NCI-H526 treated with DMSO at 0.1 percent for 48 hours (cell line): ENCODE measurements at places on chromosomes 4 and X.
A peak's percentile ranks its signal among the peaks of the same experiment; 100 is the strongest.

DNA sequence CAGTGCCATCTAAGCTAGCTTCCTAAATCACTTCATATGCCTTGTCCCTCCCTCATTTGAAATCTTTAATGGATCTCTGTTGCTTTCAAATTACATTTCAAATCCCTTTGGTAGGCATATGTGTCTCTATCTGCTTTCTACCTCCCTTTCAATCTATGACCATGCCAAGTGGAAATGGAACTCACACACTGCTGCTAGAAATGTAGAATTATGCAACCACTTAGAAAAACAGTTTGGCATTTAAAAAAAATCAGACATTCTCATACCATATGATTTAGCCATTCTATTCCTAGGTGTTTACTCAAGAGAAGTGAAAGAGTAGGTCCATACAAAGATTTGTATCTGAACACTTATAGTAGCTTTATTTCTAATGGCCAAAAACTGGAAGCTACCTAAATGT is 413.5 kb upstream of the INTU start:
- DNase-seq = no peak

- DNase-seq = peak; percentile 2
These were observed 128.5 kb upstream of the ARX start for GRCh38 chrX:25144043-25144940.

DNA sequence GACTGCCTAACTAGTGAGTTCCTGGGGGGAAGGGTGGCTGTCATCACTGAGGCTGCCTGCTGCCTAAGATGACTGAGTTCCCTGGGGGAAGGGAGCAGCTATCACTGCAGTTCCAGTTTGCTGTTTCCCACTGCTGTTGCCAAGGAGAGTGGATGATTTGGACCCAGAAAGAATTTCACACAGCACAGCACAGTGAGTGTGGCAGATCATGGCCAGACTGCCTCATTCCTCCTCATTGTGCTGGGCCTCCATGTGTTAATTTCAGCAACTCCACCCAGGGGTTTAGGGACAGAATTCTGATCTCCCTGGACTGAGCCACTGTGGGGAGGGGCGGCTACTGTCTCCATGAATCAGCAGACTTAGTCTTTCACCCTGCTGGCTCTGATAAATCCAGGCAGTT is 125.0 kb downstream of the TEX13C start:
- DNase-seq = no peak

DNA sequence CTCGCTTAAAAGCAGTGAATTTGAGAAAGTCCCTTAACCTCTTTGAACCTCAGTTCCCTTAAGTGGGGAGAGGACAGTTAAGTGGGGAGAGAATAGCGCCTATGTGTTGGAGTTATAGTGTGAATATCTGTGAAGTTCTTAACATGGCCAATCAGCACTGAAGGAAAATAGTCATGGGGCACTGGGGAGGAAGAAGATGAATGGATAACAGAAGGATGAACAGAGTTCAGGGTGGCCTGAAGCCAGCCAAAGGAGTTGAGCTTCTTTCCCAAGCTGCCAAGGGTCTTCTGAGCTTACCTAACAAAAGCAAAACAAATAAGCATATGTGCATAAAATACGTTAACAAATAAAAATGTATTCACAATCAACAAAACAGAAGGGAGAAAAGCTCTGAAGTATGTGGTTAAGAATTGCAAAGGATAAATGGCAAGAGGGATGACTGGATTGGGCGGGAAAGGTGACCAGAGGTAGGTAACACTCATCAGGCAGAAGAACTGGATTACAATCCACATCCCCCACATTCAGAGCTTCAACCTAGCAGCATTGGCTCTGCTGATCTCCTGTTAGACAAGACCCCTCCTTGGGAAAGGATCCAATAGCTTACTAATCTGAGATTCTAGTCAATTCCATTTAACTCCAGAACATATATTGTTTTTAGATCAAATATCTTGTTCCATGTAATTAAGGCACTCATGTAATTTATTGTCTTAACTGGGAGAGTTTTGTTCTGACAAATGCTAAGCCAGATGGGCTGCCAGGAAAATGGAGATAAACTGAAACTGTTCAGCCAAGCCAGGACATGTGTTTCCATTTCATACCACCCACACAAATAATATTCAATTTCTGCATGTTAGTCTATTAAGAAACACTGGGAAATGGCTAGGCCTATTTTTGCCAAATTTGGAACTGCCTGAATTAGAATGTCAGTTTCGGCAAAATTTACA is 221.2 kb downstream of the LDB2 start:
- no peak for DNase-seq

GRCh38 chr4:139076016-139076744 is 60.6 kb downstream of the NOCT start:
- DNase-seq = no peak

DNA sequence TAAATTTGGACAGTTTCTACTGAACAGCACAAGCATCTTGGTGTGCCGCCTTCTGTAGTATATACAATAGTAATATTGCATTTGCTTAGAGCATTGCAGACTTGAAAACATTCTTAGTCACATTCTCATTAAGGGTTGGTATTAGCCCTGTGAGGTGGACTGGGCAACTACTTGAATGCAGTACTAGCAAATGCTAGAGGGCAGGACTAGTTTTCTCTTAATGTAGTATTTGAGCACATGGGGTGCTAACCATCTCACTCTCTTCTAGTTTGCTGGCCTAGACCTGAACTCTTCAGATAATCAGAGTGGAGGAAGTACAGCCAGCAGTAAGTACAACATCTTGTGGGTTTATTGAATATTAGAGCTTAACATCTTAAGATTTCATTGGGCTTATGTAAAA is 3.2 kb downstream of the DDX3X start:
- DNase-seq = no peak

- no peak for DNase-seq
These were observed 285.3 kb upstream of the RASGEF1B start for GRCh38 chr4:81756973-81757372.

GRCh38 chr4:23135792-23136645 is 443.3 kb downstream of the GBA3 start:
- peak; percentile 7 for DNase-seq

GRCh38 chr4:24105327-24106038 is 215.6 kb upstream of the PPARGC1A start:
- DNase-seq = no peak

DNA sequence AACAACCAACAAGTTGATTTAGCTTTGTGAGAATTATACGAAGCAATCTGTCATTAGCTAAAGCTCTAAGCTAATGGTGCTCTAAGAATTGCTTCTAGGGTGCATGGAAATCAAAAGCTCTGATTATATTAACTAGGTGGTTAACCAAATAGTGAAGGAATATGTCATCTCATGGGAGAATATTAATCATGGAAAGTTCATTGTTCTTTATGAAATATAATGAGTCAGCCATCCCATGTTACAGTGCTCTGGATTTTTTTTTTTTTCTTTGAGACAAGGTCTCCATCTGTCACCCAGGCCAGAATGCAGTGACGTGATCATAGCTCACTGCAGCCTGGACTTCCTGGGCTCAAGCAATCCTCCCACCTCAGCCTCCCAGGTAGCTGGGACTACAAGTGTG is 10.5 kb downstream of the DCAF8L2 start:
- DNase-seq = no peak

GRCh38 chr4:19999276-19999675 is 252.4 kb upstream of the SLIT2 start:
- no peak for DNase-seq

- no peak for DNase-seq
These were observed 199.2 kb downstream of the APBB2 start for GRCh38 chr4:41015016-41015675.

- DNase-seq = no peak
These were observed 67.4 kb upstream of the WDR1 start for GRCh38 chr4:10184041-10184440.
